Stimulated activated CD8-positive, alpha-beta memory T cell treated with anti-CD3 and anti-CD28 coated beads, Interleukin-15, amount 100 ng/mL, for 24 hours (primary cell): ENCODE measurements at places on chromosomes 7 and 10.

DNA sequence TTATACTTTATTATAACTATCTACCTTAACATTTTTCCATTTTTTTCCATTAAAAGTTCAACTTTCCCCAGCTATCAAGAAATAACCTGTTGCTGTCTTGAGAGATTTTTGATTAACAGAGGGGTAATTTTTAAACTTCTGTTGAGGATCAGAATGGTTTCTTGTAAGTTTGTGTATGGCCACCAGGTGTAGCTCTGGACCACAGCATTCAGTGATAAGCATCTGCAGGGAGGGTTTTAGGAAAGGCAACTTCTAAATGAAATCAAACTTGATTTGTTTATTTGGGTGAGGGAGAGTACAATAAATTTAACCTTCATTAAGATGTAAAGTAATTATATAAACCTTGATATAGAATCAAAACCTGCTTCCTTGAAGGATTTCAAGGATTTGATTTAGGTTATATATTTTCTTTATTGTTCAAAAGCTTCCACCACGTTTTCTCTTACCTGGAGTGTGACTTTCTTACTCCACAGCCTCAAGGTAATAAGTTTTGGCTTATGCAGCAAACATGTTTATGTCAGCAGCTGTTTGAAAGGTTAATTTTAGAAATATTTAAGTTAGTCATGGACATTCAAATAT, 153.3 kb downstream of the STK31 start:
- no peak for DNase-seq

DNA sequence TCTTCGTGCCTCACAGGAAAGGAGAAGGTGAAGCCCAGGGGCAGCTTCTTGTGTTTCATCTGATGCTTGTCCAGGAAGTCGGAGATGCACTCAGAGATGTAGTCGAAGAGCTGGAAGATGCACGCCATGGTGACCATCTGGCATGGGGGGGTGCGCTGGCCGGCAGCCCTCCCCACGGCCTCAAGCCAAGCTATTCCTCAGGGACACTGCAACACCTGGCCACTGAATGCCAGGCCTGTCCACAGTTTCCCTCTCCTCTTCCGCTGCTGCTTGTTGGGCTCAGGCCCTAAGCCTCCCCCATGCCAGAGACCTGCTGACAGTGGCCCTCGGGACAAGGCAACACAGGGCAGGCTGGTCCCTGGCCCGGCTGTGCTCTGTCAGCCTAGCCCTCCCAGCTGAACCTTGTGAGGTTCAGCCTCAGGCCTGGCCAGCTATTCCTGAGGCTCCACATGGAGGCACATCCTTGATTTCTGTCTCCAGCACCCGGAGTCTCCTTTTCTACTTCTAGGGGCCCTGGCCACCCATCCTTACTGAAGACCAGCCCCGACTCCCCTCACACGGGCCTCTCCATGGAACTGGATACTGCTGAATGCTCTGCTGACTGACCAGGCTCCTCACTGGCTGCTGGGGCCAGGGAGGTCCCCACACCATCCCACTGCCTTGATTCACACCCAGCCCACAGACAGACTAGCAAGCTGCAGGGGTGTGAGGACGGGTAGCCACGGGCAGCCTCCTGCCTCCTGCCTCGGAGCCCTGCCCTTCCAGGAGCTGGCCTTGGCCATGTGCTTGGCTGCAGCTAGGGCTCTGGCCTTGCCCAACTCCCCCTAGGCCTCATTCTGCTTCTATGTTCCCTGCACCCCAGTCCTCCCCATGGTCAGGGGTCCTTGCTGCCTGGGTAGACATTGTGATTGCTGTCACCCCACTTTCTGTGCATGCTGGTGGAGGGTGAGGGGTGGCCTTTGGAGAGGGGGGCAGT, 10.1 kb upstream of the MYL7 start:
- DNase-seq: no peak

GRCh38 chr7:90903841-90904240, 307.7 kb downstream of the CDK14 start:
- DNase-seq: no peak

DNA sequence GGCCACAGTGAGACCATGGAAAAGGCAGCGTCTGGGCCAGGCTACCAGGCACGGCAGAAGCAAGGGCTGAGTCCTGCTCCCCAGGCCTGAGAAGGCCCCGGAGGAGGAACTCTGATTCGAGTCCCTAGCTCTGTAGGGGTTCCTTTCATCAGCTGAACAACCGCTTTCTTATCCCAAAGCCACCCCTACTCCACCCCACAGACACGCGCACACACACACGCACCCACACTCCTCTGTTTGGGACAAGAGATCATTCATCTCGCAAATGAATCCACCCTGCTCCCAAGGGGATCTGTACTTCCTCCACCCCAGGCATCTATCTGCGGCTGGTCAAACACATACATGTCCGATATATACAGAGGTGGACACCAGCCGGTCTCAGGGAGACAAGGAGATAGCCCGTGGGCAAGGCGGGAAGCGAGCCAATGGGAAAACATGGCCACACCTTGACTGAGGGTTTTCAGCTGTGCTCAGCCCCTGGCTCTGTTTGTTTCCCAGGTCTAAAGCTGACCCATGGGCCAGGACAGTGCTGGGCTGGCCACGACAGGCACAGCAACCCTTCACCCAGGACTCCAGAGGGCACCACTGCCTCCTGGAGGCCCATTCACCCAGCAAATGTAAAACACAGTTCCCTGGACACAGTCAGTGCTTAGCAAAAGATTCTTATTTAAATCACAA, 7.3 kb downstream of the ZCCHC24 start:
- DNase-seq: no peak

DNA sequence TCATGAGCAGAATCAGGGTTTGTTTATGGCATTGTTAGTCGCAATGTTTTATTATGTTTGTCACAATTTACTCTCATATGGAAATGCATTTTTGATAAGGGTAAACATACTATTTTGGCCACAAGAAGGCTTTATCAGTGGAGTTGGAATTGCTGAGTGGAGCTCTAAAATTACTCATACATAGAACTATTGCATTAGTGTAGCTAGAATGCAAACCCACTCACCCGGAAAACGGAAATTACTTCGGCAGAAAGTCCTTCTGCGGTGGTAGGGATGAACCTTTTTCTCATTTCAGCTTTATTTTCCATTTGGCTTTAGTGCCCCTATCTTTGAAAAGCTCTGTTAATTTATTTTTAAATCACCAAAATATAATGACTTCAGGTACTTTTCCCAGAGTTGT, 42.8 kb upstream of the NPY start:
- DNase-seq: no peak

DNA sequence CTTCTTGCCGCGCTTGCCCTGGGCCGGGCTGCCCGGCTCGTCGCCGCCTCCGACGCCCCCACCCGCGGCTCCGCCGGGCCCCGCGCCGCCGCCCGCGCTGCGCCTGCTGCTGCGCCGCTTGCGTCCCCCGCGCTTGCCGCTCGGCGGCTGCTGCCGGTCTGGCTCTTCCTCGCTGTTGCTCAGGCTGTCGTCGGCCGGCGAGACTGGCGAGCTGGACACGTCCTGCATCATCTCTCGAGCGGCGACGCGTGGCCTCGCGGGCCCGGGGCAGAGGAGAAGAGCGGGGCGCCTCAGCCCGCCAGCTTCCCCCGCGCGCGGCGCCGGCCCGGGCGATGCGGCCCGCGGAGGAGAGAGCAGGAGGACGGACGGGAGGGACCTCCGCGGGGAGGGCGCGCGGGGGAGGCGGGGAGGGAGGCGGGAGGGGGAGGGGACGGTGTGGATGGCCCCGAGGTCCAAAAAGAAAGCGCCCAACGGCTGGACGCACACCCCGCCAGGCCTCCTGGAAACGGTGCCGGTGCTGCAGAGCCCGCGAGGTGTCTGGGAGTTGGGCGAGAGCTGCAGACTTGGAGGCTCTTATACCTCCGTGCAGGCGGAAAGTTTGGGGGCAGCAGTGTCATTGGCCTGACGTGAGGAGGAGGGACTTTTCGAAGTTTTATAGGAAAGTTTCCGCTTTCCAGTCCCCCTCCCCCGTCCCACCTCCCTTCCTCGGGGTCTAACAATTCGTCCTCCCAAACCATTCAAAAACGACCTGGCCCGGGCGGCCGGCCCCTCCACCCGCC, at the start of gene TWIST1:
Gene TWIST1, minus strand, starts transcription at position 546 of the 779 bp plus-strand sequence. Its CDS starts 315 bp downstream, at position 231.
- no peak for DNase-seq

DNA sequence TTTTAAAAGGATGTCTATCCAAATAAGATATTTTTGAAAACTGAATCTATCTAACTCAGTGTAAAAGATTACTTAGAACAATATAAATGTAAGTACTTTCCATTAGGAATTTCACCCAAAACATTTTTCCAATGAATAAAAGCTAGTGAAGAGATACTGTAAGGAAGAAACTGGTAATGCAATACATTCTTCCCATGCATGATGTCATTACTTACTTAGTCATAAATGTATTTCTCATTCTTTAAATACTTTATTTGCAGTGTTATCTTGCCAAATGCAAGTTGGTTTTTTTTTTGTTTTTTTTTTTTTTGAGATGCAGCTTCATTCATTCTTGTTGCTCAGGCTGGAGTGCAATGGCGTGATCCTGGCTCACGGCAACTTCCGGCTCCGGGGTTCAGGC, 265.6 kb downstream of the PHF14 start:
- no peak for DNase-seq

DNA sequence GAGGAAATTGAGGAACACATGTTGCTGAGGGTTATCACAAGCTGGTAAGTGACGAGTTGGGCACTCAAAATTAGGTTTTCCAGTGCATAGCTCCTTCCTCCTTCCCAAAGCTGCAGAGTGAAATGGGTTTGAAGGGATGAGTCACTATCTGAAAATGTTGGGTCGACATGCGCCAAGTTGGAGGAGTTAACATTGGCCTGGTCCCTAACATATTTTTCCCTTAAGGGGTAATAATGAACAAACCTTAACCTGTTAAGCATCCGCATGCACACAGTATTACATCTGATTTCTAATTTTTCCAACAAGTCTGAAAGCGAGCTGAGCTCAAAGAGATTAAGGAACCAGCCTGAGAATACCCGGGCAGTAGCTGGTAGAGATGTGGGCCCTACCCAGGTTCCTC, 20.7 kb upstream of the TECTB start:
- no peak for DNase-seq

- DNase-seq: no peak
Measured at GRCh38 chr10:92913973-92914372, 65.7 kb downstream of the EXOC6 start.

- no peak for DNase-seq
Measured at GRCh38 chr7:36088553-36088952, 64.5 kb upstream of the EEPD1 start.

GRCh38 chr10:6119423-6119822, 30.6 kb downstream of the RBM17 start:
- no peak for DNase-seq

- DNase-seq: no peak
Measured at GRCh38 chr7:51324206-51324898, 7.7 kb upstream of the COBL start.

- no peak for DNase-seq
Measured at GRCh38 chr10:98758463-98758862, 311.7 kb upstream of the HPS1 start.

DNA sequence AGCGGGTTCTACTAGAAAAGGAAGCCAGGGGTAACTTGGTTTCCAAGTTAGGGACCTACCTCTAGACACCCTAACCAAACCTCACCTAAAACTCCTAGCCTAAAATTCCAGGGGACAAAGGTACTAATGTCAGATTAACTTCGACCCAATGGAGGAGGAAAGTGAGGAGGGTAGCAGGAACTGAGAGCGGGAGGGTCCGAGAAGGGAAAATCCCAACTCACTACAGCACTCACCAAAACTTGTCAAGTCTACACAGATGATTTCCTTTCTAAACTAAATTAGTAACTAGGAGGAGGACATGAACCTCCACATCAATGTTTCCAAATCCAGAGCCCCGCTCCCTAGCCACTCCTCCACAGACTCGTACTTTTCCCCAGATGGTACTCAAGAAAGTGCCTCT, 22.6 kb downstream of the CHCHD3 start:
- DNase-seq: no peak

DNA sequence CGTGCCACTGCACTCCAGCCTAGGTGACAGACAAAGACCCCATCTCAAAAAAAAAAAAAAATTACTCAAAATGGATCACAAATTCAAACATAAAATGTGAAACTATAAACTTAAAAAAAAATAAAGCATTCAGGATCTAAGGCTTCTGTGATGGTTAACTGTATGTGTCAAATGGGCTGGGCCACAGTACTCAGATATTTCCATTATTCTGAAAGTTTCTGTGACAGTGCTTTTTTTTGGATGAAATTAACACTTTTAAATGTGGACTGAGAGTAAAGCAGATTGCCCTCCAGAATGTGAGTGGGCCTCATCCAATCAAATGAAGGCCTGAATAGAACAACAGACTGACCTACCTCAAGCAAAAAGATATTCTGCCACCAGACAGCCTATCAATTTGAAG, 26.0 kb downstream of the ARHGAP12 start:
- DNase-seq: no peak

DNA sequence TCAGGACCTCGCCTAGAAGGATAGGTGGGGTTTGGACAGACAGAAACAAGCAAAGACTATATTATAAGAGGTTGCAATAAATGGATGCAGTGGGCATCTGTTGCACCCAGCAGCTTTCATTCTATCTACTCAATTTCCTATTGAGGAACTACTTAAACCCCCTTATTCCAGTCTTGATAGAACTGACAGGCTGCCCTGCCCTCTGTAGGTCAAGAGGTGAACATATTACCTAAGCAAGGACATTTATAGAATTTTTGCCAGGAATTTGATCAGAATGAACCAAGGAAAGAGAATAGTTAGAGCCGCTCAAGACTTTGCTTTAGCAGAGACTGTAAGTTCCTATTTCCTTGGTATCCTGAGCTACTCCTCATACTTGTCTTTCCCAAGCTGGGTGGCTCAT, 9.5 kb downstream of the VTI1A start:
- DNase-seq: no peak

DNA sequence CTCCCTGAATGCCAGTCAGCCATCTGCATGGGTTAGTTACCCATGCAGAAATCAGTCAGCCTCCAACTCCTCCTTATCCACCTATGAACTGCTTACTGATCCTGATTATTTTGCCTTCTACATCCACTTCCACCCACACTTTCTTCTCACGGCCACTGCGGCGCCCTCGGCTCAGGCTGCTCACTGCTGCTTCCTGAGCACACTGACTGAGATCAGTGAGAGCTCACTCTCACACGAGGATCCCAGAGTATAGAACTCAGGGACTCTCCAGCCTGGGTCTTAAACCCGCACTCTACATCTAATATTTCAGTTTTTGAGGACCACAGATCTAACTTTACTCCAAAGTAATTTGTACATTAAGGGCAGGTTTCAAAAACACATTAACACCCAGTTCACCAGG, 64.4 kb downstream of the GRB10 start:
- no peak for DNase-seq
